Substantia nigra (tissue), 51 donors: ENCODE measurements at places on chromosomes 7 and 10.

- peak; percentile 27 for DNase-seq
Measured at GRCh38 chr10:97059006-97059871, 126.5 kb downstream of the SLIT1 start.

DNA sequence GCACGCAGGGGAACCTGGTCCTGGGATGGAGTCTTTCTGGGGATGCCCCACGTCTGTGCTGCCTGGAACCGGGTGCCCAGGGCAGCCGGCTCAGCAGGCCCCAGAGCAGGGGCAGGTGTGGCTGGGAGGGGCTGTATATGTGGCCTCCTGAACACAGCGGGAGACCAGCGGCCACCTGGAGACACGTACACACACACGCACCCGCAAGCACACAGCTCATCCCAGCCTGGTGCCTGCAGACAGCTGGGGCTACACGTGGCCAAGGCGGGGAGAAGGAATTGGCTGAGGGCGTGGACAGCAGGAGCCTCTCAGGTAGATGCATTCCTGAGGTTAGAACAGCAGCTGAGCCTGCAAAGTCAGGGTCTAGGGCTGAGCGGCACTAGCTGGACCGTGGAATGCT, 14.0 kb downstream of the ADAM8 start:
- DNase-seq, result no peak

- no peak for DNase-seq
Measured at GRCh38 chr10:27464993-27465392, 39.1 kb upstream of the RAB18 start.

- no peak for DNase-seq
Measured at GRCh38 chr7:72078301-72078700, 333.8 kb downstream of the CALN1 start.

DNA sequence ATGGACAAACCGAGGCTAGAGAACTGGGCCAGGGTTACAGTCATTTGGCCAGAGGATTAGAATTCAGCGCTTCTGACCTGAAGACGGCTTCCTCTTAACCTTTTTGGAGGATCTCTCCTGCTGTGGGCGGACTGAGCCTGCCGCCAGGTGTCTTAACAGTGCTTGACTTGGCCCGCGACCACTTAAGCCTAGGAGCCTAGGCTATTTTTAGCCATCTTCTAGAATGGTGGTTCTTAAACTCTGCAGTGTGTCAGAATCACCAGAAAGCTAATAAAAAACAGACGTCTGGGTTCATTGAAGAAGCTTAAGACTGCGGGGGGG, 722 bp downstream of the MDH2 start:
- DNase-seq, result no peak

DNA sequence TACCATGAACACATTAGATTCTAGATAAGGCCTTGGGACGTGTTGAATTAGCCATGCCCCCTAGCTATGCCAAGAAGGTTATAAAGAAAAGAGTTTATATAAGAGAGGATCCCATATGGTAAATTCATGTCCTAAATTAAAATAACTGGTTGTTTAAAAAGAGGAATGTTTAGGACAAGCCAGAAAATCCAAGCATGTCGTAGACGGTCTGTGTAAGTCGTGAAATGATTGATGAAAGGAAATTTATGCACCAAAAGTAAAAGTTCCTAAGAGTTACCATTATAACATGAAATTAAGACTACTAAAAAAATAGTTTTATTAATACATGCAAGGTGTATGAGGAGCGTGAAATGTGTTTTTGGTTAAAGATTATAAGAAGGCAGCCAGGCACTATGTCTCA, 624.9 kb downstream of the ARL4A start:
- no peak for DNase-seq

DNA sequence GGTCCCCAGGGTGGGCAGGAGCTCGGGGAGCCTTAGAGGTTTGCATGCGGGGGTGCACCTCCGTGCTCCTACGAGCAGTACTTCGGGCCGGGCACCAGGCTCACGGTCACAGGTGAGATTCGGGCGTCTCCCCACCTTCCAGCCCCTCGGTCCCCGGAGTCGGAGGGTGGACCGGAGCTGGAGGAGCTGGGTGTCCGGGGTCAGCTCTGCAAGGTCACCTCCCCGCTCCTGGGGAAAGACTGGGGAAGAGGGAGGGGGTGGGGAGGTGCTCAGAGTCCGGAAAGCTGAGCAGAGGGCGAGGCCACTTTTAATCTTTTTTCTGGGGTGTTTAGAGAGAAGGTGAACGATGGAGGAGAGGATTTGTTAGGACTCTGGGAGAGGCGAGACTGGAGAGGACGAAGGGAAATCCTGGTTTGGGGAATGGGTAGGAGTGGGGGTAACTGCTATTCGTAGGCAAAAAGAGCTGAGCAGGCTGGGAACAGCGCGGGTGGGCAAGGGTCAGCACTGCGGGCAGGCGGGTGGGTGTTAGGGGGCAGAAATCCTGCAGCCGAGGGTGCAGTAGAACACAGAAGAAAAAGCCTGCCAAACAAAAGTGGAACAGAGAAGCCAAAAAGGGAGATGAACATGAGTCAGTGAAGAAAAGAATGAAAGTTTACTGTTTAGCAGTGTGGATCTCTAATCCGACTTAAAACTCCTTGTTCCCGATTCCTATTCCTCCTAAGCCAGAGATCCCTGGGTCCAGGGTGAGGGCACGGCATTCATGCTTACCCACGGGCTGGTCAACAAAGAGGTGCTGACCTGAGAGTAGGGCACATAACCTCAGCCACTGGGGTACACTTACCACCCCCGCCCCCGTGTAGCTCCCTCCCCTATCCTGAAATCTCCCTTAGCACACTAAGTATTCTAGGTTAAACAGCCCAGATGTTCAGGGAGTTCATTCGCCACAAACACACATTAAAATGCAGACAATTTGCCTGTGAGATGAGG, 26.9 kb downstream of the PRSS2 start:
- no peak for DNase-seq

DNA sequence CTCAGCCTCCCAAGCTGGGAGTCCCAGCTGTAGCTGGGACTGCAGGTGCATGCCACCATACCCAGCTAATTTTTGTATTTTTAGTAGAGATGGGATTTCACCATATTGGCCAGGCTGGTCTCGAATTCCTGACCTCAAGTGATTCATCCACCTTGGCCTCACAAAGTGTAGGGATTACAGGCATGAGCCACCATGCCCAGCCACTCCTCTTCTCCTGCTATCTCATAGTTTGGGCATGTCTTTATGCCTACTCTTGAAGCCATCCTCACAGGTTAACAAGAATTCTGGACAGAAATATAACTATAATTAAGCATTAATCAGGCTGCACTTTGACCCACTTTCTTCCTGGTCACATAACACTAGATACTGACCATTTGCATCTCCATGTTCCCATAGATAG, 28.6 kb upstream of the C10orf67 start:
- DNase-seq, result no peak

GRCh38 chr10:71314028-71314693, 4.9 kb upstream of the SLC29A3 start:
- peak; percentile 48 for DNase-seq
